ENCODE measurements at places on chromosomes 7 and 10.

DNA sequence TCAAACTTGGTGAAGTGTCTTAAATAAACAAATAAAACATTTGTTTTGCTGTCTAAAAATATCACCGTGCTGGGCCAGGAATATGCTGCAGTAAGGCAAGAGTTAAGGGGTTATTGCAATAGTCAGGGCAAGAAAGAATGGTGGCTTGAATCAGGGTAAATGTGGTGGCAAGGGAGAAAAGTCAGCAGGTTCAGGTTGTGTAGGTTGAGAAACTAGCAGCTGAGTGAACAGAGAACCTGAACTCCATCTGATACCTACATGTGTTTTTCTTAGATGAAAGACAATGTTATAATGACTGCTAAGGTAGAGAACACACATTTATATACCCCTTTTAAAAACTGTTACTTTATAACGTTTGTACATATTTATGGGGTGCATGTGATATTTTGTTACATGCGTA lies 28.7 kb downstream of the OTUD1 start:
- DNase-seq = no peak

GRCh38 chr7:265998-266850 lies 23.7 kb upstream of the FOXL3 start:
- DNase-seq = no peak

- DNase-seq = no peak
Measured at GRCh38 chr10:8473205-8473604, 418.7 kb downstream of the GATA3 start.

- DNase-seq = no peak
Measured at GRCh38 chr10:42960491-42960990, 116.3 kb upstream of the RET start.

Data from NCI-H1417 (cell line).